ENCODE measurements at places on chromosomes 16 and 17.

DNA sequence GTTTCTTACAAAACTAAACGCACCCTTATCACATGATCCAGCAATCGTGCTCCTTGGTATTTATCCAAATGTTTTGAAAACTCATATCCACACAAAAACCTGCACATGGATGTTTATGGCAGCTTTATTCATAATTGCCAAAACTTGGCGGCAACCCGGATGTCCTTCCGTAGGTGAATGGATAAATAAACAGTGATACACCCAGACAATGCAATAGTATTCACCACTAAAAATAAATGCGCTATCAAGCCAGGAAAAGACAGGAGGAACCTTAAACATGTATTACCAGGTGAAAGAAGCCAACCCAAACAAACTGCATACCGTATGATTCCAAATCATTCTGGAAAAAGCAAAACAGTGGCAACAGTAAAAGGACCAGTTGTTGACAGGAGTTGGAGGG lies 10.0 kb downstream of the SPATA32 start:
- DNase-seq: no peak

DNA sequence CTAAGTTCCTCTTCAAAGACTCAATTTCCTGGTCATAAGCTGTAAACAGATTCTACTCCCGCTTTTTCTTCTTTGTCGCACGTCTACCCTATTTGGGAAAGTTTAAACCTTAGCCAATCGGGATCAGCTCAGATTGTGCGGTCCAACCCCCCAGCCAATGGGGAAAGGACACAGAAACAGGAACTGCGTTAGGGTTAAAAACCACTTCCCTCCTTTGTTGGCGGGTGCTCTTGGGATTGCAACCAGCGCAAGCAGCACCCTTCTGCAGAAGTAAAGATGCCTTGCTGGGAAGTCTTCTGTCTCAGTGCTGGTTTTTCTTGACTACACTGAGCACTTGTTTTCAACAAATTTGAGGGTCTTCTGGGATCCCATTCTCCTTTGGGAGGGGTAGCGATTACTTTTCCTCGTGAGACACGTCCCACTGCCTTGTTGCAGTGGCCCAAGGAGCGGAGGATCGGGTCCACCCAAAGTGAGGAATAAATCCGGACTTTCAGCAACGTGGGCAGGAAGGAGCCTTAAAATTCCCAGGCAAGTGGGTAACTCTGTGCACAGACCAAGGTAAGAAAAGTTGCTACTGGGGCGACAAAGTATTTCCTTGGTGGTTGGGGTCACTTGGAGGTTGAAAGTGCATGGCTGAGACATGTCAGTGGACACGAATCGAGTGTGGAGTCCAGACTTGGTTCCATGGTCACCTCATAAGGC lies 1.0 kb upstream of the YPEL3 start:
- no peak for DNase-seq

DNA sequence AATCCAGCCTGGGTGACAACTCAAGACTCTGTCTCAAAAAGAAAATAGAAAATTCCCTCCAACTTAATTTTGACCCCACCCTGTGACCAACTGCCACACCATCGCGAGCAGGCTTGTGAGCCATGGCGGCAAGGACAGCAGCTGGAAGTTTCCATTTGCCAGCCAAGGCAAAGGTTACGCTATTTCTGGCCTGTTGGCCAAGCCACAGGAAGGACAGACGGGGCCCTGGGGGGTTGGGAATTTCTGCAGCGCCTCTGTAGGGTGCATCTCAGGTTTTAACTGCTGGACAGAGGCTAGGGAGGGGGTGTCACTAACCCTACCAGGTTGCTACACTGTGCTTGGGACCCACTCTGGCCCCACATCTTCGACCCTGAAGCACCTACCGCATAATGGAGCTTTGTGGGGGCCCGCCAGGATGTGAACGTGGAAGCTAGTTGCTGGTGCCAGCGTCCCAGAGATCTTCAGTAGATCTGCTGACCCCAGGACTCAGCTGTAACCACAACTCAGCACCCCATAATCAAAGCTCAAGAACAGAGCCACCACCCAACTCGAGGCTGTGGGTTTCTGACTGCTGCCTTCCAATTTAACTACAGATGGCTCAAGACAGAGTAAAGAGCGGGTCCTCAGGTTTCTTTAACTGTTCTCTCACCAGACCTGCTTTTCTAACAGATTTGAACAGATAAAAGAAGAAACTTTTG lies 10.9 kb downstream of the KIFC3 start:
- no peak for DNase-seq

DNA sequence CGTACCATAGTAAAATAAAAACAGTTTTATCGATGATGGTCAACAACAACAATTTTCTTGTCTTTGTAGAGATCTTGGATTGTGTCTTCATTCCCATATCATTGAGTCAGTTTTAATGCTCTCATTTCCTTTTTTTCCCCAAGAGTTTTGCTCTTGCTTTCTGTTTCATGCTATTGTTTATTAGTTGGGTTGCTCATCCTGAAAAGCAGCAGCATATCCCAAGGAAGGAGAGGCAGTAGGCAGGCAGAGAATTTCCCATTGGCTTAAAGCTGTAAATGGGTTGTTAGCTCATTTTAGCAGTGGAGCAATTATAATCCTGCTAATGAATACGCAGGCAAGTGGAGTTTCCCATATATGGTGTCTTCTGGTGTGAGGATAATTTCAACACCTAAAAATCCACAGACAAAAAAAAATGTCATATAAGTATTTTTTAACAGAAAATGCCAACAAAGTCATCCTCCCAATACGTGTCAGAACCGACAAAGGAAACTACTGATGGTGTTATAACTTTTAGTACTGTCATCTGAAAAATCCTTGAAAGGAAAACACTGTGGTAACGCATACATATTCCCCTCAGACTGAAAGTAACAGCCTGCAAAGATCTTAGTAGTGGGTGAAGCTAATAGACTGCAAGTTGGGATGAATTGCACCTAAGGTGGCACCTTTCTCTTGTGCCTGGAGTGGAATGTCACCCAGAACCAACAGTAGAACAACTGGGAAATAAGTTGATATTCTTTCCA lies 218.3 kb downstream of the FTO start:
- no peak for DNase-seq

GRCh38 chr17:57154921-57155320 lies 69.9 kb downstream of the AKAP1 start:
- no peak for DNase-seq

DNA sequence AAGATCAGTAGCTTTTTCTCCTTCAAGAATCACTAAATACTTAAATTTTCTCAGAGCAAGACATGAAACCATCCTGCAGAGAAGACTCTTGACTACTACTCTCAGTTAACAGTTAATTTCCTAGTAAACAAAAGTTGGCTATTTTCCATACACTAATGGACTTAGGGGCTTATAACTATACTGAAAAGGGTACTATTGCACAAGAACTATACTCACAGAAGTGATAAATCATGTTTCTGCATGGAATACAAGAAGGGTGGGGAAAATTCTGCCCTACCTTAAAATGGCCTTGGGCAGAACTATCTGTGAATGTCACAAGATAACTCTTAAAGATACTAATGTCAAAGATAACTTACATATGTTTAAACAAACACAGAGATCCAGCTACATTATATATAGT lies 12.5 kb downstream of the ZNF652 start:
- no peak for DNase-seq

GRCh38 chr17:31608659-31609254 lies 217.3 kb downstream of the RAB11FIP4 start:
- DNase-seq: no peak

GRCh38 chr17:6660805-6661463 lies 9.4 kb downstream of the C17orf100 start:
- no peak for DNase-seq

DNA sequence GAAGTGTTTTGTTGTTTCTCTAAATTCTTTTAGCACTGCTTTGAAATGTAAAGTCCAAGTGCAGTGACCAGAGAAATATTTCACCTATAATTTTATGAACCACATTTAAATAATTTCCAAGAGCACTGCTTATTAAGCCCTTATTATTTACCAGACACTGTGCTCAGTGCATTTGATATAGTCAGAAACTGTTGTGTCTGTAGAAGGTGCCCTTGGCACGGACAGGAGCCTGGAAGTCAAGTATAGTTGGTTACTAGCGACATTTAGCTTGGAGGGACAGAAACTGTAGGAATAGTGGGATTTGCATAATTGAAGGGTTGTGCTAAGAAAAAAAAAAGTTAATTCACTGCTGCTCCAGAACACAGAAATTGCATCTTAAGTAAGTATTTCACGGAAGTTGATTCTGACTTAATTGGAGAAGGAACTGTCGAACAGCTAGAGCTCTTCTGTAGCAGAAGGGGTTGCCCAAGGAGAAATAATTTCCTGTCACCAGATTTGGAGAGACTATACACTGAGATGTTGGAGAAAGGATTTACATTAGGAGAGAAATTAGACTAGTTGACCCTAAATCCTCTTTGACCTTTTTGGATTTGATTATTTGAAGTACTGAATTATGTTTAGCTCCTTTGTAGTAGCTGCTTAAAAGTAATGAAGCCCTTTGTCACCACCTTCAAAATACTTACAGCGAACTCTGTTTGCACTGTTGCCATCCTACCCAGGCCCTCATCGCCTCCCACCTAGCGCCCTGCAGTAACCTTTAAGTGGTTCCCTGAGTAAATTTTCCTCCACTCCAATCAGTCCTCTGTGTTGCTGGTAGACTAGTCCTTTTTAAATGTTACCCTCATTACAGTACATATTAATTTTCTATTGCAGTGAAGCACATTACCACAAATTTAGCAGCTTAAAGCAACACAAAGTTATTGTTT lies 25.6 kb downstream of the COX10 start:
- DNase-seq: no peak

- no peak for DNase-seq
These were observed 6.4 kb upstream of the DCAF7 start for GRCh38 chr17:63543822-63544420.

DNA sequence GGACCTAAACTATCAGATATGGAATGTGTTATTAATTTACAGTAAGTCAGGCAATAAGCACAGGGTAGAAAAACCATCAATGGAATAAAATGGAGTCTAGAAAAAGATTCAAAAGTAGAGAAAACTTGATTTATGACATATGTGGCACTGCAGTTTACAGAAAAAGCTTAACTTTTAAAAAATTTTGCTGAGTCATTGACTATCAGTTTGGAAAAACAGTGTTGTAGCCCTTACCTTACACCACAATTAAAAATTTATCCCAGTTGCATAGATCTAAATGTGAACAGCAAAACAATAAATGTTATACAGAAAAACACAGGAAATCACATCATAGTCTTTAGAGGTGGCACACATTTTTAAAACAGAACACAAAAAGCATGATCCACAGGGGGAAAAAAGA lies 108.5 kb downstream of the USP22 start:
- DNase-seq: no peak

- DNase-seq: no peak
These were observed 538 bp upstream of the RAPGEFL1 start for GRCh38 chr17:40176754-40177110.
